Sciatic nerve (tissue), 2 donors: ENCODE measurements at places on chromosomes 6 and 20.

DNA sequence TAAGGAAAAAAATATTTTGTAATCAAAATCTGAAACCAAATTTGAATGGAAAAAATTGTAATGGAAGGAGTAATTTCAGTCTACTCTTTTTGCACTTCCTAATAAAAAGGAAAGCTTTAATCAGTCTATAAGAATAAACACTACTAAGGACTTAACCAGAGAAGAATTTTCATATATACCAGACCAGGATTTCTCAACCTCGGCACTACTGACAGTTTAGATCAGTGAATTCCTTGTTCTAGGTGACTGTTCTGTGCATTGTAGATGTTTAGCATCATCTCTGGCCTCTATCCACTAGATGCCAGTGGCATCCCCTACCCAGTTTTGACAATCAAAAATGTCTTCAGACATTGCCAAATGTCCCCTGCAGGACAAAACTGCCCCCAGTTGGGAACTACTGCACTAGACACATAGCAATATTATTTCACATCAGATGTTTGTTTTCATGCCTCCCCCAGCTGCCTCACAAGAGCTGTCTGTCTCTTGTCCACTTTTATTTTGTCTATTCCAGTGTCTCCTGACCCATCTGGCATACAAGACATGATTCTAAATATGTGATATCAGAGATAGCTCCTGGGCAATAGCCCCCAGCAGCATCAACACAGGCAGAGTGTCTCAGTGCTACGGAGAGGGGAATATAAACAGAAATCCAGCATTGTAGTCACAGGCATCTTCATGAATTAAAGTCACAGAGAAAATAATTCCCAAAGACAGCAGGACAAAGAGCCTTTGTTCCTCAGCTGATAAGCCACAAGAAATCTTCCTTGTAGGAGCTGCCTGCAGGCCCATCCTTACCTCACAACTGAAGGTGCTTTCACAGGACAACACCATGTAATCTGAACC is 27.0 kb downstream of the DNAAF9 start:
- no peak for DNase-seq

GRCh38 chr6:10487668-10488327 is 33.4 kb upstream of the GCNT2 start:
- DNase-seq: no peak

DNA sequence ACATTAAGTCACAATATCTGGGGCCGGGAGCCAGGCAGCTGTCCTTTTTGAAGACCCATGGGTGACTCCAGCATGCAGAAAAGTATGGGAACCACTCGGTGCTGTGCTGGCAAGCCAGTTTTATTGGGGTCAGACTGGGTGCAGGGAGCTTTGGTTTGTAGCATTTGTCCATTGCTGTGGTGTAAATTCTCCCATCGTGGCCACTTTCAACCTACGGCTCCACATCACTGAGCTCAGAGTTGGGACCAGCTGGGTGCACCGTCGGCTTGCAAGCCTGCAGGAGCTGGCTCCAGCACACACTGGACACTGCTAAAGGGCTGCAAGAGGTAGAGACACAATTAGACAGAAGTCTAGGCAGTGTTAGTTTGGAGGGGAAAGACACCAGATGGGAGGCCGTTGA is 66.9 kb downstream of the SYNJ2 start:
- DNase-seq: no peak

GRCh38 chr6:82268301-82268846 is 20.8 kb upstream of the IBTK start:
- no peak for DNase-seq

DNA sequence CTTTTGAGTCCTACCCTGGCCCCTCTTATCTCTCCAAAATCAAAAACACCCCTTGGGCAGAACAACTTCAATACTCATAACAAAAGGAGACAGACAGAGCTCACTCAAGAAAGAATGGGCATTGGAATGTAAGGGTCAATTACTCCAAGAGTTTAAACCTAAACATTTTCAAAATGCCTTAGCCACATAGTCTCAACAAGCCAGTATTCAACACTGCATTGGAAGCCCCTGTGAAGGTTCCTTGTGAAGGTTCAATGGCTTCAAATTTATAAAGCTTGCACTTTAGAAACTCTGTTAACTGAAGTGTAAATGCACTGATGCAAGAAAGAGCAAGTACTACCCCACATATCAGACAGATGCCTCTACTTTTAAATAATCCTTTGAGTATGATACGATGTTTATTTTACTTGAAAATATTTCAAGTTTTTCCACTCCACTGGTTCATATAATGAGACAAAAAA is 139.1 kb upstream of the LAMP5 start:
- no peak for DNase-seq

DNA sequence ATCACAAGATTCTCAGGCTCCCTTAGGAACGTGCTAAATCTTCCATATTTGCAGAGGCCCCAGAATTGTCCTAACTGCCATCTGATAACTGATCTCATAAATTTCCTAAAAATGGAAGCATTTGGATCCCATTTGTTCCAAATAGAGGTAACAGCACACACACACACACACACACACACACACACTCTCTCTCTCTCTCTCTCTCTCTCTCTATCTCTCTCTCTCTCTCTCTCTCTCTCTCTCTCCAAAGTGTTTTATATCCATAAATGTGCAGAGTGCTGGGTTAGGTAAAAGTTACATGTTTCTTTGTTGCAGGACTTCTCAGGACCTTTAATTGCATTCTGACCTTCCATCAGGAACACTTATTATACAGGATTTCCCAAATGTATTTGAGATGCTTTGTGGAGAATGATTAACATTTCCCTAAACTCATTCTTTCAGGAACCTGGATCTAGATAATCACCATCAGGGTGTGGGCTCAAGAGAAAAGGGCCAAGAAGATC is 8.5 kb upstream of the STK38 start:
- no peak for DNase-seq

- no peak for DNase-seq
Observed at GRCh38 chr6:106908386-106908840, 66.1 kb downstream of the CD24 start.

DNA sequence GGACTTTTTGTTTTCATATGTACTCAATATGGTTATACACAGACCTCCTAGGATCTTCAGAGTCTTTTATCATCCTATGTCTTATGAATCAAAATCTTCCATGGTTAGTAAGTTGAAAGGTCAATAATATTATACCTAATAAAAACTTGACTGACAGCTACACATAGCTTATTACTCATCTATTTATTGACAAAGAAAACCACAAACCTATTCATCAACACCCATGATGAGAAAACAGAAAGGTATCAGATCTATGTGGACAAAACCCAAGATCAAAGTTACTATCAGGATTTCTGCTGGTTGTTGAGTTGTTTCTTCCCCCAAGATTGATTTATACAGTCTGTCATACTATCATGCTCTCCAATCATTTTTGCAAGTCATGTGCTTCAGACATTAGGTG is 460.1 kb upstream of the MANEA start:
- no peak for DNase-seq

- no peak for DNase-seq
Observed at GRCh38 chr6:106165885-106166485, 79.8 kb downstream of the PRDM1 start.

- DNase-seq: peak; percentile 12
Observed at GRCh38 chr6:169857343-169858292, 106.2 kb downstream of the ERMARD start.

DNA sequence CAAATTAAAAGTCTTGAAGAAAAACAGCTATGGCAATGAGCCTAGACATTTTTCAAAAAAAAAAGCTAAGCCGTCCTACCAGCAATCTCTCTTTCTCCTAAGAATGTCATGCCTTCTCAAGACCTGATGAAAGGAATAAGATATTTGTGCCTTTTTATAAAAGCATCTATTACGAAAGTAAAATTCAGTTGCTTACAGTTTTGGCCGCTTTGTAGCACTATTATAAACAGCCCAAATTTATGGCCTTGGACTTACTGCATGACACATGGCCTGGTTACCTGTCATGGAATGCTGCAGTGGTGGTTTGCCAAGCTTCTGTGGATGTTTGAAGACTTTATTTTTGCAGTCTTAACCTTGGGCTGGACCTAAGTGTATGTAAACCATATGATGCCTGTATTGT is 22.2 kb upstream of the VAPB start:
- no peak for DNase-seq

DNA sequence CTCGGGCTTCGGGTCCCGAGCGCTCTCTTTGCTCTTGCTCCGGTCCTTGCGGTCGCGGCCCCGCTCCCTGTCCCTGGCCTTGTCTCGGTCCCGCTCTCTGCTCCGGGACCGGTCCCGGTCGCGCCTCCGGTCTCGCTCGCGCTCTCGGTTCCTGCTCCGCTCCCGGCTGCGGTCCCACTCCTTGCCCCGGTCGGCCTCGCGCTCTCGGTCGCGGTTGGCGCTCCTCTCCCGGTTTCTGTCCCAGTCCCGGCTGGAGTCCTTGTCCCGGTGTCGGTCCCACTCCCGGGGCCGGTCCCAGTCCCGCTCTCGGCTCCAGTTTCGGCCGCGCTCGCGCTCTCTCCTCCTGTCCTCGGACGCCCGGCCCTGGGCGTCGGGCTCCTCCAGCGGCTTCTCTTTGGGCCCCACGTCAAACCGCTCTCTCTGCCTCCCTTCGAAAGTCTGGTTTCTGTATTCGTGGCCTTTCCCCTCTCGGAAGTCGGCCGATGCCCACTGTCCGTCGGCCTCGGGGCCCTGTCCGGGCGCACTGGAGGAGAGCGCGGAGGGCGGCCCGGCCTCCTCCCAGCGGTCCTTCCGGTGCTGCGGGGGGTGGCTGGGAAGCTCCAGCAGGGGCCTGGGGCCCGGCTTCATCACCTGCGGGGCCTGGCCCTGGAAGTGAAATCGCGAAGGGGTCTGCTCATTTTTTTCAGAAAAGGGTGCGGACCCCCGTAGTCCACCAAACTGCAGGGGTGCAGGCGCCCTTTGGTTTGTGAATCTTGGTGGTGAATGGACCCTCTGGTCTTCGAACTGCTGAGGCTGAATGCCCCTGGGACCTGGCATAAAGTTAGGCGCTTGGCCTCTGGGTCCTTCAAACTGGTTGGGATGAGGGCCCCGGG is 17.9 kb upstream of the TCFL5 start:
- no peak for DNase-seq

GRCh38 chr6:46517202-46517601 is 26.0 kb upstream of the RCAN2 start:
- no peak for DNase-seq

GRCh38 chr6:37680668-37681067 is 17.0 kb downstream of the MDGA1 start:
- no peak for DNase-seq

GRCh38 chr6:44989391-44989790 is 338.7 kb upstream of the RUNX2 start:
- DNase-seq: no peak

- DNase-seq: no peak
Observed at GRCh38 chr6:106318851-106319250, 6.7 kb downstream of the ATG5 start.

DNA sequence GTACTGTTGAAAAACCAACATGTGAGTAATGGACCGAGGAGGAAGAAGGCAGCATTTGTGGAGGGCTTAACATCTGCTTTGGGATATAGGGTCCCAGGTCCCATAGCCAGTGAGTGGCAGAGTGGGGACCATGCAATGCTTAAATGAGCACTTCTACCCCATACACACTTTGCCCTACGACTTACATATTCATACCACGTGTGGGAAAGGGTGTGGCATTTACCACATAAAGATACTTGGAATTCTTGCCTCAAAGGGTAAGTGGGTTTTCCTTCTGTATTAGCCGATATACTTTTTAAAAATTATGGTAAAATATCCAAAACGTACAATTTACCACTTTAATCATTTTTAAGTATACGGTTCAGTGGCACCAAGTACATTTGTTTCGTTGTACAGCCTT is 199.3 kb downstream of the BACH2 start:
- no peak for DNase-seq

- no peak for DNase-seq
Observed at GRCh38 chr6:157513619-157514485, 132.9 kb downstream of the ZDHHC14 start.

GRCh38 chr6:92433911-92434310 is 985.4 kb downstream of the EPHA7 start:
- DNase-seq: no peak

GRCh38 chr20:40414843-40415615 is 274.0 kb downstream of the MAFB start:
- DNase-seq: no peak

DNA sequence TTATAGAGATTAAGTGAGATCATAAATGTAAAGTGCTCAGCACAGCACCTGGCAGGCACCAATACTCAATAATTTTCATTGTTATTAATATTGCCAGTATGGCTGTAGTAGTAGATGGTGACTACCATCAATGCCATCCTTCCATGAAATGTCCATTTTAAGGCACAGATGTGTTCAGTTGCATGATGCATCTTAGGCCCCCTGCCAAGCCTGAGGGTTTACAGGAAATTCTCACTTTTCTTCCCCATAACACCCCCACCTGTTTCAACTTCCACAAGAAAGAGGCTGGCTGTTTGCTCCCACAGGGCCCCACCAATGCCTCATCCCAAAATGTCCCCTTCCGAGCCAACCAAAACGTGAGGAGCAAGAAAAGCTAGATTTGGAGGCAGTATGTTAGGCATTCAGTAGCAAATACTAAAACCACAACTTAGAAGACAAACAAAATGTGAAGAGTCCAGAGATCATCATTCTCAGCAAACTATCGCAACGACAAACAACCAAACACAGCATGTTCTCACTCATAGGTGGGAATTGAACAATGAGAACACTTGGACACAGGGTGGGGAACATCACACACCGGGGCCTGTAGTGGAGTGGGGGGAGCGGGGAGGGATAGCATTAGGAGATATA is 110.6 kb upstream of the NHSL1 start:
- DNase-seq: no peak
